ENCODE measurements at places on chromosomes 7 and 10.

GRCh38 chr10:79947083-79947415 lies 1.9 kb downstream of the SFTPD start:
- no peak for DNase-seq

GRCh38 chr7:25026156-25026555 lies 46.2 kb upstream of the OSBPL3 start:
- DNase-seq: peak; percentile 63

GRCh38 chr10:13794992-13795612 lies 208.3 kb downstream of the PRPF18 start:
- DNase-seq: no peak

DNA sequence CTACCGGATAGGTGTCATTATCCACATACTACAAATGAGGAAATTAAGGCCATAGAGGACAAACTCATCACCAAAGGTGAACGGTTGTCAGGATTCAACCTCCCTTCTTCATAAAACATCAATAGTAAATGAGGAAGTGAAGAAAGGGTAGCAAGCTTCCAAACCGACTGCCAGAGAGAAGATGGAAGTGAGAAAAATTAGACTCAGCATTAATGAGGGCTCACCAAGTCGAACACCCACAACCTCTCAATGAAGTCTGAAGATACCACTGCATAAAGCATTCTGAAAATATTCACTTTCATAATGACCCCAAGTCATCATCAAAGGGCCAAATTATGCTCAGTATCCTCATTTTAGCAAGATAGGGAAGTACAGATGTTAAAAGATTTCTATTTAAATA lies 29.6 kb downstream of the ABCB4 start:
- no peak for DNase-seq

DNA sequence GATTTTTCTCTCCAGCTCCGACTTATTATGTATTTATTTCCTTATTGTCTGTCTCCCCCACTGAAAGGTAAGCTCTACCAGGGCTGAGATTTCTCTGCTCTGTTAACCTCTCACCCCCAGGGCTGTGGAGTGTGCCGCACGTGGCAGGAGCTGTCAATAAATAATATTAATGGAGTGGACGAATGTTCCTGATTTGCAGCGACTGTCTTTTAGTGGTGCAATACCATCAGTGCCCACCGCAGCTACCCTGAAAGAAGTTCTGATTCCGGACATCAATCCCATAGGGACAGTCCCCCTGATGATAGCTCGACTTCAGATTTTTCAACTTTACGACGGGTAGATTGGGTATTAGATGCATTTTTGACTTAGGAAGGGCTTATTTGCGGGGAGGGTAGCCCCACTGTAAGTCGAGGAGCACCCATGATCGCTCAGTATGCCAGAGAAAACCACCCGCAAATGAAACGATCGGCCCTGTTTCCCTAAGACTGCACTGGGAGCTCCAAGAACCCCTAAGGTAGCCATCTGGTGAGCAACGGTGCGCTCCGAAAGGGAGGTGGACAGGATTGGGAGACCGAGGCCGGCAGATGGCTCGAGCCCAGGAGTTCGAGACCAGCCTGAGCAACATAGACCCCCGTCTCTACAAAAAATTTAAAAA lies 986 bp upstream of the PPP2R2D start:
- no peak for DNase-seq

GRCh38 chr10:130757271-130757670 lies 554.2 kb downstream of the TCERG1L start:
- no peak for DNase-seq

GRCh38 chr10:72954596-72955554 lies at the start of gene PLA2G12B:
Gene PLA2G12B, minus strand, starts transcription at chr10:72954806. Its CDS starts 121 bp downstream, at chr10:72954685.
- peak; percentile 44 for DNase-seq

- DNase-seq: no peak
Measured at GRCh38 chr10:50565301-50566083, 58.3 kb downstream of the SGMS1 start.

DNA sequence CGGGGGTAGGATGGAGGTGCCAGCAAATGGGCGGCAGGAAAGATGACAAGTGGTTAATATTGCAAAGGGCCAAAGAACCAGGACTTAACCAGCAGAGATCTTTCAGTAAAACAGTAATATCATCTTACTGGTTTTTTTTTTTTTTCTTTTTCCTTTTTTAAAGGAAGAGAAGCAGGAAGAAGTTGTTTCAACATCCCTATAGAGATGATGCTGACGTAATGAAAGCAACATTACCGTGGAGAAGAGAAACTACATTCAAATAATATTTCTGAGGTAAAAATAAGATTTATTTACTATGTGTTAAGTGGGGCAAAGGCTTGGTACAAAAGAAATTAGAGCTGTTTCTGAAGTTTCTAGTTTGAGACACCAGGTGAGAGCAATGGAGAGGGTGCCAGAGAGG lies 11.0 kb downstream of the MINDY3 start:
- DNase-seq: no peak
